ENCODE measurements at places on chromosomes 2 and 18.

- DNase-seq: no peak
Measured at GRCh38 chr18:25503567-25504081, 151.7 kb upstream of the ZNF521 start.

DNA sequence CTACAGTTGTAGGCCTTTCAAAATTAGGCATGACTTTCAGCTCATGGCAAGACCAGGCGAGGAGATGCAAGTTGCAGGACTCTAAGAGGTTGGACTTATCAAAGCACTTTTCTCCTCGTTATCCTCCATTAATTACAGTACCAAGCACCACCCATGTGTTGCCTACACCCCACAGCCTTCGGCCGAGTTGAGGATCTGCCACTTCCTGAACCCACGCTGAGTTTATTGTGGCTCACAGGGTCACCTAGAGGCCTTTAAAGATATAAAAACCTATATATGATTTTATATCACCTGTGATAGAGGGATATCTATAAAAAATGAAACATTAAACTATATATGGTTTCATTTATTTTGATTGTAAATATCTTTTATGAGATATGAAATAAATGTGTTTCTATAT is 2.6 kb downstream of the UGT1A10 start:
- no peak for DNase-seq

DNA sequence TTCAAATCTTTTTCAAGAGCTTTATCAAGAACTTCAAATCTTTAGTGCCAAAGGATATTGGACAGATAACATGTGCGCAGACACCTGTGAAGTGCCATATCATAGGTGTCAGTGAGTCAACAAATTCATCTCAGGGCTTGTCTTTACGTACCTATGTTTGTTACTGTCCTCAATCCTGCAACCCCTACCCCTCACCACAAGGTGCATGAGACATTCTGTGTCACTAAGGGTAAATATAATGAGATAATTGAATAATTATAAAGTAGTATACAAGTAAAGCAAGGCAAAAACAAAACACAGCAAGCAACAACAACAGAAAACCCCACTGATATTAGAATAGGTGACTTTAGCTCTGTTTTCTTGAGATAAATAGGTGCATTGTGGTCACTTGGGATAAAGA is 1495.8 kb upstream of the TMEFF2 start:
- DNase-seq: no peak

DNA sequence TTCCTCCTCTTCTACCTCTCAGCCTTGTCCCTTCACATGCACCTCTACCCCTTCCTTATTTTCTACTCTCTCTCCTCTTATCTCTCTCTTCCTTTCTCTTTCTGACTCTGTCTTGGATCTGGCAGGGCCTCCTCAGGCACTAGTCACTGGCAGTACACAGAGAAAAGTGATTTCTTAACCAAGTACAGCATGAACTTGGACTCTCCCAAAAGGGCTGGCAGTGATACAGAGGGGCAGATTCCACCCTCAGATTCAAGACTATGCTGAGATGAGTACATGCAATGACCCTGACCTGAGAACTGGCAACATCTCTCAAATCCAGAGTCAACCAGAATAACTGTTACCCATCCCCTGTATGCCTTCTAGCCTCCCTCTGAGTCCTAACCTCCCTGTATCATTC is 4.3 kb downstream of the AOX1 start:
- no peak for DNase-seq

DNA sequence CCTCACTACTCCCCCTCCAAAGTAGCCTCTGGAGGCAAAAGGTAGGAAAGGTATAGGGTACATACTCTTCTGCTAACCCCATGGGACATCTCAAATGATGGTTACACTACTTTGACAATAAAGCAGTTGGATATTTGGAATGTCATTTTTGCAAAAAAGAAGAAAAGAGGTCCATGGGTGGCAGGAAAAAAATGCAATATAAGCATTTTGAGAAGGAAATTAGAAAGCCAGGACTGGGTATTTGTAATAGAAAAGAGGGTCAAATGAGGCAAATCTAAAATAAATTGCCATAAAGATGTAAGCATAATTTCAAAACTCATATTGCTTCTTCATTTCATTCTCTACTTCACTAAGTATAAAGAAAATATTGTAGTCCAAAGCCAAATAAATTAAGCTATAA is 280.2 kb downstream of the NOL4 start:
- DNase-seq: no peak

DNA sequence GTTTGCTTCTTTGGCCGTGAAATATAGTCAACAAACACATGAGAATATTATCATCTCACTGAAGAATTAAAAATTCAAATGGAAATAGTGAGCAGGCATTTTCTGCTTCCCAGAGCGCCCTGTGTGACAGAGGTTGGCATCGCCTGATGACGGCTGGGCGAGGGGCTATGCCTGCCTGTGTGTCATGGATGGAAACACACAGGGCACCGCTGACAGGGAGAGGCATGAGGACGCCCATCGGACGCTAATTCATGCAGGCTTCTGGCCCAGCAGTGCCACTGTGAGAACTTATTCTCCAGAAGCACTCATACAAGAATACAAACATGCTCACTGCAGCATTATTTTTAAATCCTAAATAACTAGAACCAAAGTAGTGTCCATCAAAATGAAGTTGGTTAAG is 61.4 kb upstream of the OTOS start:
- no peak for DNase-seq

GRCh38 chr18:57727952-57728807 is 74.9 kb downstream of the ATP8B1 start:
- DNase-seq: no peak
